ENCODE measurements at places on chromosomes 12 and 14. TPM values are rescaled to one million over a fixed set of nuclear protein-coding genes. Genes with fewer than 3 reads are reported as not detected.

Gene FAM90A1
- total RNA-seq = 0.17 TPM

Gene ESRRB
- under 0.01 TPM for total RNA-seq

Gene LRFN5
- 2.9 TPM for total RNA-seq

Gene PTCSC3
- total RNA-seq = not detected

Gene COQ10A
- 7.3 TPM for total RNA-seq

Gene SLC5A8
- total RNA-seq = not detected

Gene GYS2
- total RNA-seq = not detected

Gene KCNK13
- total RNA-seq = not detected

Gene CCDC85C
- 9.7 TPM for total RNA-seq

Gene LGALS3
- total RNA-seq = 331 TPM

Gene RD3L
- total RNA-seq = not detected

Gene CDCA3
- 118 TPM for total RNA-seq

Gene SIRT4
- total RNA-seq = 0.59 TPM

Gene PPM1H
- 0.59 TPM for total RNA-seq

Gene CSRP2
- 63.9 TPM for total RNA-seq

Gene APOF
- not detected for total RNA-seq

Gene EMP1
- total RNA-seq = 471 TPM

Gene RTN1
- total RNA-seq = under 0.01 TPM

Gene TMEM30B
- 2.7 TPM for total RNA-seq

Gene MYH6
- not detected for total RNA-seq

Gene KERA
- total RNA-seq = not detected

Gene TDRD9
- 0.84 TPM for total RNA-seq

Gene SLC17A8
- not detected for total RNA-seq

Gene SOAT2
- total RNA-seq = under 0.01 TPM

Gene ACOT4
- total RNA-seq = 1.6 TPM

Gene RPS6KL1
- total RNA-seq = 0.89 TPM

Gene INHBC
- not detected for total RNA-seq

Gene BDKRB2
- 9.5 TPM for total RNA-seq

Gene FAM177A1
- total RNA-seq = 28.7 TPM

Gene SLC35F4
- not detected for total RNA-seq

Gene SYNDIG1L
- total RNA-seq = not detected

Gene USP44
- 0.50 TPM for total RNA-seq

Gene GARIN6
- total RNA-seq = not detected

Gene RPL10L
- total RNA-seq = not detected

Gene GLS2
- total RNA-seq = under 0.01 TPM

Gene HOXC13
- under 0.01 TPM for total RNA-seq

Gene SMCO2
- not detected for total RNA-seq

Gene SELPLG
- 0.74 TPM for total RNA-seq
